Fibroblast of upper back skin (primary cell): ENCODE measurements at places on chromosomes 1 and 21.
A peak's percentile ranks its signal among the peaks of the same experiment; 100 is the strongest.

GRCh38 chr1:44213222-44214112 is at the start of gene DMAP1:
TSS of gene DMAP1 (plus strand) at chr1:44213471. CDS start at chr1:44213754, 283 bp downstream.
- peak; percentile 85 for DNase-seq

- no peak for DNase-seq
Measured at GRCh38 chr1:26949926-26950319, 10.3 kb downstream of the KDF1 start.

DNA sequence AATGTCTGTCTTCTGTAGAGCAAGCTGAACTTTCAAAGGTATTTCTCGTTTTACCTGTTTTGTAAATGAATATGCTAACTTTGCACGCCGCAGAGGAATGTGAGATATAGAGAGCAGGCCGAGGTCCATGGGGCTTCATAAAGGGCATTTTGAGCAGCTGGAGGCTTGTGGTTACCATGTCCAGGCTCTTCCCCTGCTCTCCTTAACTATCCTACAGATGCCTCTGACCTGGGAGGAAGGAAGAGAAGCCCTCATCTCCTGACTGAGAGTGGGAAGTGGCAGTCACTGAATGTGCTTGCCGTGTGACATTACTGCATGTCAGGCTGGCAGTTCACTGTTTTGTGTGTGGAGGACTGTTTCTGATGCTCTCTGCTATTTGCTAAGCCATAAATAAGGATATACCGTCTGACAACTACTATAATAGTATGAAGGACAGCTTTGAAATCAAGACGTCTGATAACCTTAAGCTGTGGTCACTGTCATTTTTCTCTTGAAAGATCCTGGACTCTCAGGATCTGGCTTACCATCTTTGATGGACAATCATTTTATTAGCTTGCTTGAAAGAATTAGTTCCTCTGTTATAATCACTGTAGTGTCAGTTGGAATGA is 92.2 kb downstream of the DYRK1A start:
- no peak for DNase-seq

- DNase-seq = peak; percentile 47
Measured at GRCh38 chr21:41066086-41066938, 101.6 kb upstream of the BACE2 start.

DNA sequence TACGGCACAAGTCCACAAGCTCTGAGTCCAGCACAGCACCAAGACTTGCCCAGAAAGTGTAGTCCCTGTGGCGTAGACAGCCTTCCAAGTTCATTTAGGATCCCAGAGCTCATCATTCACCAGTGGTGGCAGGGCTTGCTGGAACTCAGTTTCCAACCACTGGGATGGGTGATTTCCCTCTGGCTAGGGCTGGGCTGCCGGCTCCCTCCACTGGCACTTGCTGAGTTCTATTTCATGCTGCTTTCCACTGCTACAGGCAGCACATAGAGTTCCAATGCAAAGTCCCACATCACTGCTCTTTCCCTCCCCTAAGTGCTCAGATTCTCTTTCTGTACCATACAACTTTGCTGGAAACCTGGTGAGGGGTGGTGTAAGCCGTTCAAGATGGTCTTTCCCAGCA is 510.3 kb upstream of the TMPRSS15 start:
- no peak for DNase-seq
